Stimulated activated CD4-positive, alpha-beta T cell treated with anti-CD3 and anti-CD28 coated beads, Interleukin-15, amount 100 ng/mL, for 24 hours (primary cell): ENCODE measurements at places on chromosomes 6 and 20.

DNA sequence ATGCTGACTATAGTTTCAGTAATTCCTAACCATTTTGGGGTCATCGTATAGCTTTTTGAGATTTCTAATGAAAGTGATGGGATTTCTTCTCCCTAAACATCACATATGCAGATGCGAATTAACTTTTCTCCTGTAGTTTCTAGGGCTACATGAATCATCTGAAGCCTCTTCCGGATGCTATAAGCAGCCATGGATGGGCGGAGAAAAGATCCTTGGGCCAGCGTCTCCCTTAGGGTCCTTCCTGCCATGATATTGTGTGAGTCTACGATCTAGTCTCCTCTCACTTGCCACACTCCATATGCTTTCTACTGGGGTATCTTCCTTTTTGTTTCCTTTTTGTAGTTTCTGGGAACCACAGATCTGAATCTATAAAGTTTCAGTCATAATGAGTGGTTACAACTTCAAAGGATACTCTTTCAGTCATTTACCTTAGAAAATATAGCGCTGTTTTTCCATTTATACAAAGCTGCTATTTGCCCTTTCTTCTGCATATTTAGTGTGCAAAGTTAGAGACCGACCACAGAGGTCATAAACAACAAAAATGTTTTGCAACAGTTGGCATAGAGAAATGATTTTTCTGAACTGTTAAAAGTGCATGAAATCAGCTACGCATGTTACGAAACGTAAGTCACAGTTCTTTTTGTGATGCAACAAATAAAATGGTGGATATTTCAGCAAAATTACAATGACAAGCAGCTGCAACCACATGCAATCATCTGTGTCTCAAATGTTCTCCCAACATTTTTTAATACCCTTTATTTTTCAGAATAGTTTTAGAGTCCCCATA, 396.2 kb upstream of the SLC35B3 start:
- DNase-seq: no peak

- no peak for DNase-seq
These were observed 533.8 kb upstream of the ID4 start for GRCh38 chr6:19303383-19303782.

DNA sequence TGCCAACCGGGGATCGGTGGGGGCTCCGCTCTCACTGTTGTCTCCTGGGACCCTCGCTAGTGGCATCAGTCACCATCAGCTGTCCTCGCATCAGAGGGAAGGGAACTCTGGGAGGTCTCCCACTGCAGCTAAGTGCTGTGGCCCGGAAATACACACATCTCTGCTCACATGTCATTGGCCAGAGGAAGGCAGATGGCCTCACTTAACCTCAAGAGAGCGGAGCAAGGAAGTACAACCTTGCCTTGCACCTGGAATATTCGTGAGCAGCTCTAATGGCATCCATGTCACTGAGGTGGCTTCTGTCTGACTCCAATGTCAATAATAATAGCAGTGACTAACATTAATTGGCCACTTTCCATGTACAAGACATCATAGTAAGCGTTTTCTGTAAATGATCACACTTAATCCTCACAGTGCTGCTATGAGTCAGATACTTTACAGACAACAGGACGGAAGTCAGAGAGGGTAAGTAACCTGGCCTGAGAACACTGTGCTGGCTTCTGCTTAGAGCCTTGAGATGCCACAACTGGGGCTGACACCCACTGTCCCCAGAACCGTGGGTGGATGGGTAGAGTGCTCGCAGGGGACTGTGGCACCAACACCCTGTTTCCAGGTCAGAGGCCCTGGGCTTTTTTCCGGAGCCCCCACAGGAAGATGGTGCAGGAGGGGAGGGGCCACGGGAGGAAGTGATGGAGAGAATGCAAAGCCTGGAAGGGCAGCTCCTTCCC, 6.0 kb downstream of the LHFPL5 start:
- no peak for DNase-seq

DNA sequence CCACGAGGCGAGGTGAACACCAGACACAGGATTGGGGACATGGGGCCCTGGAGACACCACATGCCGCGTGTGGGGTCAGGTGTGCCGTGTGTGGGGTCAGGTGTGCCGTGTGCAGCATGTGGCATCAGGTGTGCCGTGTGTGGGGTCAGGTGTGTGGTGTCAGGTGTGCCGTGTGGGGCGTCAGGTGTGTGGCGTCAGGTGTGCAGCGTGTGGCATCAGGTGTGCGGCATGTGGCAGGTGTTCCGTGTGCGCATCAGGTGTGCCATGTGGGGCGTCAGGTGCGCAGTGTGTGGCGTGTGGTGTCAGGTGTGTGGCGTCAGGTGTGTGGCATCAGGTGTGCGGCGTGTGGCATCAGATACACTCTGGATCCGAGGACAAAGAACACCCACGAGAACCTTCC, 77.9 kb downstream of the WDR27 start:
- no peak for DNase-seq

GRCh38 chr6:143149771-143150170, 89.1 kb downstream of the AIG1 start:
- DNase-seq: no peak

DNA sequence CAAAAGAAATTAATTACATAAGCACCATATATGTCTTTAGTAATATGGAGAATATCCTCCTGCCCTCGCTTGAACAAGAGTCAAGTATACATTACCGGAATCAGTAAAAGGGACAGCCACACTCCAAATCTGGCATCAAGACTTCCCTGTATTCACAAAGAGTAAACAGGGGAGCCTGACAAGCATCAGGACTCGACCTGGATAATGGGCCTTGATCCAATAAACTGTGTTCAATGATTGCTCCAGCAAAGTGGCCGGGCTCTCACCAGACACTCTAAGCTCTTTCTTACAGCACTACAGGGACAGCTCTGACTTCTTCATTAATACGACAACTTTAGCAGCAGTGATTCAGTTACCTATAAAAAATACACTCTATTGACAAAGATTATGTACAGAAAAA, 307.9 kb upstream of the POU3F2 start:
- no peak for DNase-seq

GRCh38 chr20:9163251-9163650, 94.4 kb downstream of the PLCB4 start:
- DNase-seq: no peak

DNA sequence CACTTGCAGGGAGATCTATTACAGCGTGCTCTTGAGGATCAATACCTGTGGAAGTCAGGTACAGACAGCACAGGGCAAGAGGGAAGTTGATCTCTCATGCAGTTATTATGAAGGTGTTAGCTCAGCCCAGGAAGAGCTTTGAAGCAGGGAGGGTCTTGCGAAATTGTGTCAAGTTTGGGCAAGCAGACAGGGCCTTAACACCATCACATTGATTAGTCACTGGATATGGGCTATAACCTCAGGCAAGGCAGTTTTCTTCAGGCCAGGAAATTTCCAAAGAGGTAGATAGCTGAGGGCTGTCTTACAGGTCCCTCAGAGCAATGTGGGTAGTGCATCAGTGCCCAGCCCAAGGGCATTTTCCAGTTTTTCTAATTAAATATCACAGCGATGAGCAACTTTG, 643.8 kb downstream of the DHX35 start:
- no peak for DNase-seq

- no peak for DNase-seq
These were observed 82.7 kb downstream of the EPM2A start for GRCh38 chr6:145652572-145652971.
